Erythroblast (primary cell): ENCODE measurements at places on chromosomes 6 and 20.
A peak's percentile ranks its signal among the peaks of the same experiment; 100 is the strongest.

- no peak for DNase-seq
Observed at GRCh38 chr6:153044295-153044694, 41.8 kb upstream of the MTRF1L start.

DNA sequence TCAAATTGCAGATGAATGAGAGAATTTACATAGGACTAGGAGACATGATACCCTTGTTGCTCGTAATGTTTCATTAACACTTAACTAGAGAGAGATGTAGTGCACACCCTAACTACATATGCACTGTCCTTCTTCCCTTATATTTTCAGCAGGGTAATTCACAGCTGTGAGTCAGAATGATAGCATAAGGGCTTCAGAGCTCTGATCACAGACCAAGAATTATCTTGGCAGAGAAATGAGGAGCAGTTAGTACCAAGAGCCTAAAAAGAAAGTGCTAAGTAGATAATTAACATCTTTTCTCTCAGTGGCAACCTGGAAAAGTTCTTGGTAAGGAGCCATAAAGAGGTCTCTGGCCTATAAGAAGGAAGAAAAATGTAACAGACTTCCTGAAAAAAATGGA, 35.8 kb downstream of the GRIK2 start:
- DNase-seq: no peak

GRCh38 chr20:46827718-46828458, 66.8 kb upstream of the EYA2 start:
- no peak for DNase-seq

GRCh38 chr20:48679599-48679998, 148.2 kb downstream of the PREX1 start:
- peak; percentile 45 for DNase-seq

- no peak for DNase-seq
Observed at GRCh38 chr6:14447240-14447639, 329.7 kb downstream of the CD83 start.

GRCh38 chr6:166244353-166245045, 63.7 kb downstream of the PRR18 start:
- DNase-seq: no peak

DNA sequence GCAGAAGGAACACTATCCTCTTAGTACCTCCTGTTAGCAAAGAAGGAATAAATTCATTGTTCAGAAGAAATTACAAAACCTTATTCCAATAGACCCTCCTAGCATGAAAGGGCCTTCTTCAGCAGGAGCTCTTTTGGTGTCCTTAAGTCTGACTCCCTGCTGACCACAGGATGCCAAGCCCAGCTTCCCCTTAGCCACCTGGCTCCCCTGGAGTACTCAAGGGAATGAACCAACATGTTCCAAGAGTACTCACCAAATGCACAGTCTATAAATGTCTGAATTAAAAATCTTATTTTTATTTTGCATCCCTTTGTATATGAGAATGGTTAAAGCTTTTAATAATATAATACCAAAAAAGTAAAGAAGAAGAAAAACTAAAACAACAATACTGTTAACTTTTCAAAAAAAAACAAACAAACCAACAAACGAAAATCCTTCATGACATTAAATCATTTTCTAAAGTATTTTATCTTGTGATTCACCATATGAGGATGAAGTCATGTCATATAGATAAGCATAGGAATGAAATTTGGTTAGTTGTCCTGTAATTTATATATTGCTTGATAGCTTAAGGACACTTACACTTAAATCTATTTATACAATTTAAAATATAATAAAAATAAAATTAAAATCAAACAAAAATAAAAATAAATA, 1355.1 kb downstream of the HACE1 start:
- no peak for DNase-seq

GRCh38 chr6:96626759-96627364, 63.9 kb downstream of the FHL5 start:
- DNase-seq: peak; percentile 32

- DNase-seq: no peak
Observed at GRCh38 chr6:157688960-157689599, 134.0 kb upstream of the SNX9 start.

DNA sequence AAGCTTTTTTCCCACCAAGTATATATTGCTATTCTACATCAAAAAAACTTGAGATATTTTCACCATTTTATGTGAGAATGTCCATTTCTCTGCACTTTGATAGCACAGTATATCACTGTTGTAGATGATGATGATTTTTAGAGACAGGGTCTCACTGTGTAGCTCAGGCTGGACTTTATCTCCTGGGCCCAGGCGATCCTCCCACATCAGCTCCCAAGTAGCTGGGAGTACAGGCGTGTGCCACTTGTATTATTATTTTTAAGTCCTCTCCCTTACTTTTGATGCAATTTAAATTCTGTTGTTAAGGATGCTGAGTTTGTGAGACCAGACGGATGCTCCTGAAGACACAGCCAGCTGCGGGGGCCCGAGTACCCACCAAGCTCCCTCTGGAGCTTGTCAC, 326.8 kb downstream of the QKI start:
- DNase-seq: peak; percentile 63

GRCh38 chr6:35522660-35523658, 10.3 kb upstream of the TULP1 start:
- peak; percentile 78 for DNase-seq

DNA sequence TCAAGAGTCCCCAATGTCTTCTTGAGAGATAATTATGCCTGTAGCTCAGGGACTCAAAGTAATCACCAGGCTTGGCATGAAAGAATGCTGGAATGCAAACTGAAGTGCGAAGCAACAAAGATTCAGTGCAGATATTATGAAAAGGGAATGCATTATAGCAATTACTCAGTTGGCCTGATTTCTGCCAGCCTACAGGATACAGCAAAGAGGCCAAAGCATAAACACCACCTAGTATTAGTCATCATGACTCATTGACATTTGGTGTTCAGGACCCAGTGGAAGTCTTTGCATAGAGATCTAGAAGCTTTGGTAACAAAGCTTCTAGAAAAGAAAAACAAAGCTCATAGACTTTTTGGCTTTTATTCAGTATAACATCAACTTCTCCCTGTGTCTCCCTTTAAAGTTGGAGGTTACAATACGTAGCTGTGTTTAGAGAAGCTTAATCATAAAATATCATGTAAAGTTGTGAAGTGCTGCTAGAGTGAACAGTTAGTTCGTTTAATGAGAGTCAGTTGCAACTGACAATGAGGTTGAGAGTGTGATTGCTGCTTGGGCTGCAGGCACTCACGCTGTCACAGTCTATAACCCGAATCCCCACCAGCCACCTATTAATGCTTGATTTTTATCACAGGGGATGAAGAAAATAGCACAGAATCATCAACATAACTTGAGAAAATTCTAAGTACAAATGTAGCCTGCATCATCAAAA, 932.7 kb downstream of the TFAP2A start:
- no peak for DNase-seq

- DNase-seq: no peak
Observed at GRCh38 chr6:34113532-34113931, 32.4 kb downstream of the GRM4 start.

- no peak for DNase-seq
Observed at GRCh38 chr6:37709250-37709931, 11.7 kb upstream of the MDGA1 start.

GRCh38 chr20:25553819-25554296, 31.5 kb downstream of the NINL start:
- no peak for DNase-seq

GRCh38 chr6:73688351-73688750, 7.7 kb upstream of the CD109 start:
- no peak for DNase-seq

DNA sequence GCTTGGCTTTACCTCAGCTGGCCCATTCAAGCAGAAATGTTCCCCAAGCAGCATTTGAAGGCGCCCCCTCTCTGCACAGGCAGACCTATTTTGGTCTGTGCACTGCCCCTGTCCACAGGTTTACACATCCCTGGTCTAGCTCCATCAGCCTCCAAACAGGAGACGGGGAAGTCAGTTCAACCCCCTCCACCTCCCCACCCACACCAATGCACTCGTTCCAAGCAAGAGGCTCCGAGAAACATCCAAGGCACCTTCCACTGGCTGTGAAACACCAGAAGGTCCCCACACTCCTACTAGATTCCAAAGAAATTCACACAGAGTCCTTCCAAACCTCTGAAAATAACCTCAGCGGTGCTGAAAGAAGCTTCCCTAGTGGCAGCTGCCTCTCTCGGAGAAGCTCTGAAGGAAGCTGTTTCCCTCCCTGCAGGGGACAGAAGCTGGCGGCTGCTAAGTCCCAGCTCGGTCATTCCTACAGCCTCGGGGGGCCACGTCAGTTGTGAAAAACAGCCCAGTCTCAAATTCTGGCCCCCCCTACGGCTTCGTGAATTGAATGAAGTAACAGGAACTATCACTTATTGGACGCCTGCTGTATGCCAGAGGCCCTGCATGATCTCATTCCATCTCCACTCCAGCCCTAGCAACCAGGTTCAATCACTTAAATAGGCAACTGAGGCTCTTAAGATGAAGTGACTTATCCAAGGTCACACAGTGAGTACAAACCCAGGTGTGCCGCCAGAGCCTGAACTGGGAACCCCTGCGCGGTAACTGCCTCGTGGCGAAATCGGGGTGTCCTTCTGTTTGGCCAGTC, 815 bp downstream of the SPATA2 start:
- peak; percentile 78 for DNase-seq

DNA sequence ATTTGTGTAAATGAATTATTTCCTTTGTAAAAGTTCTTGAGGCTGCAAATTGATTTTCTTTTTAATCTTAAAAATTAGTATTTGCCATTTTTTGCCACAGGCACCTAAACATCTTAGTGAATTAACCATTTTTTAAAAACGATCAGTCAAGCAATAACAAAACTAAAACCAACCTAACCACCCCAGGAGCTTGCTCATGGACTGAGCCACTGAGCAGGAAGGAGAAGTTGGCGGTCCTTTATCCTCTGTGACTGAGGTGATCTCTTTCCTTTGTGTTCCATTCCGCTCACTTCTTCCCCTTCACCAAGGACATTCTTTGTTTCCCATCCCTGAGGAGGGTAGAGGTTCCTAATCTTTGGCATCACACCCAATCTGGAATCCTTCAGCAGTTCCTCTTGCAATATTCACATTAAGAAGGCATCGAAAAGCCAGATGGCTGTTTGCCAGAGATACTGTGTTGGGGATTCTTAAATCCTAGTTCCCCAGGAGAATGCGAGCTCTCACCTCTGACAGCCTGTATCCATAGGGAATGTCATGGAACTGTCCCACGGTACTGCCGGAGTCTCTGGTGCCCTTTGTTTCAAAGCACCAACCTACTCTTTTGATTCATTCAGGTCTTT, 30.5 kb downstream of the RPRD1B start:
- no peak for DNase-seq

DNA sequence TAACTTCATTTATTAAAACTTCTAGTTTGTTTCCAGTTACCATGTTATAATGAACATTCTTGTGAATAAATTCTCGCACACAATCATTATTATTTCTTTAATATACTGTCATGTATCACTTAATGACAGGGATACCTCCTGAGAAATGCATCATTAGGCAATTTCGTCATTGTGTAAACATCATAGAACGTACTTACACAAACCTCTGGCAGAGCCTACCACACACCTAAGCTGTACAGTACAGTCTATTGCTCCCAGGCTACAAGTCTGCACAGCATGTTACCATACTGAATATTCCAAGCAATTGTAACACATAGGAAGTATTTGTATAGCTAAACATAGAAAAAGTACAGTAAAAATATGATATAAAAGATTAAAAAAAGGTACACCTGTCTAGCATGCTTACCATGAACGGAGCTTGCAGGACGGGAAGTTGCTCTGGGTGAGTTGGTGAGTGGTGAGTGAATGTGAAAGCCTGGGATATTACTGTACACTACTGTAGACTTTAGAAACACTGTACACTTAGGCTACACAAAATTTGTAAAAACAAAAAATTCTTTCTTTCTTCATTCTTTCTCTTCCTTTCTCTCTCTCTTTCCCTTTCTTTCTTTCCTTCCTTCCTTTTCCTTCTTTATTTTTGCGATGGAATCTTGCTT, 268.2 kb upstream of the SOX4 start:
- DNase-seq: no peak

- no peak for DNase-seq
Observed at GRCh38 chr6:34357937-34358336, 34.5 kb downstream of the NUDT3 start.

- no peak for DNase-seq
Observed at GRCh38 chr6:1039191-1039590, 272.7 kb upstream of the FOXQ1 start.

DNA sequence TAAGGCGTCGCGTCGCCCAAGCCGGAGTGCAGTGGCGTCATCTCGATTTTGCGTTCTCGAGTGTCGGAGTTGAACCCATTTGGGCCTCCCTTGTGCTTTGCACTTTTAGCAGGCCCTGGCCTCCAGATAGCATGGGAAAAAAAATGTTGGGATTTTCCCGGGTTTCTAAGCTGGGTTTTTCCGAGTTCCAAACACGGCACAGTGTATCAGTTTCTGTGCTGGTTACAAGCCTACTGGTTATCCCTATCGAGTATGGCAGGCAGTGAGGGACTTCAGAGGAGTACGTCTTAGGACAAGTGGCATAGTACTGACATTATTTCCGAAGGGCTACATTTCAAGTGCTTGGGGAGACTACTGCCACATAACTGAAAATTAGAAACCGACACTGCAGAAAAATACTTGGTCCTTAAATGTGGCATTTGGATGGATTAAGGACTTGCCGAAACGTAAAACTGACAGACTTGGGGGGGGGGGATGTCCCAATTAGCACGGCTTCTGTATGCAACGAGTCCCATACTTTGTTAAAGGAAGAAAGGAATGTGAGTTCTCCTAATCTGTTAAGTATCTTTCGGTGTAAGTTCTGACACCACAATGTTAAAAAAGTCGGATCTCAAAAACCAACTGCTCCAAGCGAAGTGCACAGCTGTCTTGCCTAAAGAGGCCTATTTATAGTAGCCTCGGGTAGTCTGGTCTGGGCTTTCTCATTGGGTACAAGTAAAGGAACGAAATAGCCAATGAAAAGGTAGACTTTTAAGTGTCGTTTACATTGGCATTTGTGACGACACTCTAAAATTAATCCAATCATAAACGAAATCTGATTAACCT, 70.2 kb downstream of the HFE start:
- peak; percentile 98 for DNase-seq

DNA sequence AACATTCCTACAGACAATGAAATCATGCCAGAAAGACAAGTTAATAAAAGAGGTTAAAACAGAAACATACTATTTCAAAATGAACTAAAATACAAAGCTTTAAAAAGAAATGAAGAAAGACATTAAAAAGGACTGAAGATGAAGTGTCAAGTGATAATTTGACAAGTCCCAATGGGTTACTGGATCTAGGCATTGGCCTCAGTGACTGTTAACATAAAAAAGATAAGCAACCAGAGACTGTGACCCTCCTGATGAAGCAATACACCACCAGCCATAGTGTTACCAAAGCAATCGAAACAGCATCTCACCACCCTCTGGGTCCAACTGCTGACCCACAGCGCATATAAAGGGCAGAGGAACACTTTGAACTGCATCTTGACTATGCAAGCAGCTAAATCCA, 130.3 kb downstream of the FIG4 start:
- DNase-seq: no peak

GRCh38 chr6:36888115-36888643, 2.4 kb downstream of the C6orf89 start:
- DNase-seq: peak; percentile 31

- DNase-seq: no peak
Observed at GRCh38 chr6:22026164-22026678, 270.6 kb downstream of the PRL start.
